ENCODE measurements at places on chromosomes 5 and 9. TPM values are rescaled to one million over a fixed set of nuclear protein-coding genes. Genes with fewer than 3 reads are reported as not detected.

GRCh38 chr9:95506678-95507463 is 9.9 kb downstream of the PTCH1 start:
- peak; percentile 62 for DNase-seq

DNA sequence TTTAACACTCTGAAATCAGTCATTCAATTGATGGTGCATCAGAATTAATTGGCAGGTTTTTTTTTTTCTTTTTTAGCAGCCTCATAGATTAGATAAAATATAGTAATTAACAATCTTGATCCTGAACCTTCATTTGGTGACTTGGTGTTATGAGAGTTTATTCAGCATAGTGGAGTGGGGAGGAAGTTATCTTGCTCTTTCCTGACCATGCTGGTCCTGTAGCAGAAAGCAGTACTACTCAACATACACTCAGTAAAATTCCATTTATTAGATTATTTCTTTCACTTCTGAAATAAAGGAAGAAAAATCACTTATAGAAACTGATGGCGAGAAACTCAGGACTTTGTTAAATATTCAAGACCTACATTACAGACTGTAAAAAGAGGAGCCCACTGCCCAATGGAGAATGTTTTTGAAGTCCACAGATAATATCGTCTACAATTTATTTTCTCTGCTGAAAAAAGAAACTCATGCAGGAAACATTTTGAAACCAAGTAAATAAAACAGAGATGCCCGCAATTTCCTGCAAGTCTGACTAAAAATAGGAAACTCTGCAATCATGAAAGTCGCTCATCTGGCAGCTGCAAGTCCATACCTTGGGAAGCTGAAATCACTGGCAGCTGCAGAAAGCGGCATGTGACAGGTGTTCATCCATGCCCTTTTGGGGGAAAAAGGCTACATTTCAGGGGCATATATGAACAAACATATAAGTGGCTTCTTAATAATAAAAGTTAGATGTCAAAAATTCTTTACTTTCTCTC is 233.2 kb upstream of the RFX3 start:
- DNase-seq: no peak

Gene SAXO1
- not detected for total RNA-seq

Gene CD72
- 3.0 TPM for total RNA-seq

Gene SPOCK1
- total RNA-seq: 11.5 TPM

Gene LCN1
- not detected for total RNA-seq
